ENCODE measurements at places on chromosomes 6 and 20.

GRCh38 chr6:106227612-106228507 lies 97.7 kb downstream of the ATG5 start:
- no peak for DNase-seq

GRCh38 chr6:15507221-15507620 lies 155.6 kb downstream of the DTNBP1 start:
- no peak for DNase-seq

GRCh38 chr6:144148886-144149285 lies 1.4 kb upstream of the STX11 start:
- DNase-seq: no peak

GRCh38 chr6:4610256-4610655 lies 165.9 kb upstream of the CDYL start:
- DNase-seq: no peak

DNA sequence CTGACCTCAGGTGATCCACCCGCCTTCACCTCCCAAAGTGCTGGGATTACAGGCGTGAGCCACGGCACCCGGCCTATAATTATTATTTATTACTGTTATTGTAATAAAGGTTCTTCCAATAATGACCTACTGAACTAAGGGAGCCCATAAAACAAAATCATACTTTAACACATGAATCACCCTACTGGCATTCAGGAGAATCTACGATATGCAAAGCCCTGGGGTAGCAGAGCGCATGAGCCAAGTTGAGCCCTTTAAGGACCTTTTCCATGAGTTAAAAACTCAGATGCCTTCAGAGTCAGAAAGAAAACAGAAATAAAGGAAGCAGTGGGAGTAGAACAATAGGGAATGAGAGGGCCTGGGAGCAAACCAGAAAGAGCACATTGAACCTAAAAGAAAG lies 41.5 kb downstream of the SNRPB start:
- no peak for DNase-seq

- DNase-seq: no peak
Measured at GRCh38 chr6:76866091-76866915, 597.0 kb downstream of the HTR1B start.

- no peak for DNase-seq
Measured at GRCh38 chr6:107437691-107438090, 21.7 kb downstream of the PDSS2 start.

GRCh38 chr20:45100563-45101245 lies at the start of gene KCNS1:
KCNS1 (minus strand) TSS chr20:45101127; CDS start chr20:45099236, 1,891 bp downstream.
- DNase-seq: no peak

DNA sequence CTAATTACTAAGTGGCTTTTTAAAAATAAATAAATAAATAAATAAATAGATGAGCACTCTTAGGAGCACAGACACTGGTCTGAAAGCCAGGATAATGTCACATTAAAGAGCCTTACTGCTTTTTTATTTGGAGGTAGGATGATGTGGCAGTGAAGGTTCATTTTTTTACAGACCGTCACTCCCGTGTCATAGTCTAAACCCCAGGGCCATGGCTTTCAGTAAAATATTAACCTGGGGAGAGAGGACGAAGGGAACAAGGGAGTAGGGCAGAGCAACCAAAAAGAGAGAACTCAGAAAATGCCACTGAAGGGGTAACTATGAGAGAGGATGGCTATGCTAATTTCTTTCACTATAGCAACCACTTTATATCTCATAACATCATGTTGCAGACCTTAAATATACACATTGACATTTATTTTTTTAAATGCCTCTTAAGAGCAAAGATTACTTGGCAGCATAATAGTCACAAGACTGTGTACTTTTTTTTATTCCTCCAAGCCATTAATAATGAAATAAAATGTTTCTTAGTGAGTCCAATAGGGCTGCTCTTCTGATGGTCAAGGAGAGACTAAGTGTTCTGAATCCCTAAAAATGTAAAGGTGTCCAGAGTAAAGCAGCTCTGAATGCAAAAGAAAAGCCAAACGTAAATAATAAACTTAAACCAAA lies 100.9 kb upstream of the SIM1 start:
- DNase-seq: no peak

GRCh38 chr6:23650676-23651075 lies 475.3 kb upstream of the NRSN1 start:
- no peak for DNase-seq

DNA sequence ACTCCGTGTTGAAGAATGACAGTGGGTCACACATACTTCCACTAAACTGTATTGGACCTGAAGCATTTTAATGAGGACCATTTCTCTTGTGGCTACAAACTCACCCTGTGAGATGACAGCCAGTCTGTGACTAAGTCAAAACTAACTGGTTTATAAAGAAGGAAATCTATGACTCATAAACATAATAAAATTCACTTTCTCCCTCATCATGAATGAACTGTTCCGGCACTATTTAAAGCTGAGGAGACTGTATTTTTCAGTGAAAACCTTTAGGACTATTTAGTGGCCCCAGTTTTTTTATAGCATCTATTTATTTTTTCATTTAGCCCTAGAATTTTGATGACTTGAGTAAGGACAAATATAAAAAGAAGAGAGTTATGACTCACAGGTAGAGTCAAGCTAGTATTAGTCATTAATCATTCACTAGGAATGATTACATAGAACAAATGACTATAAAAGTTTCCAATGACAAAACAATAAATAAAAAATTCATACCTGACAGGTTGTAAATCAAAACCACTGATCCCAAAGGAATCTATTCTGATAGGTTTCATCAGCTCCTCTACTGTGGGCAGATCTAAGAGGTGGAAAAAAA lies 34.2 kb downstream of the CEP162 start:
- DNase-seq: no peak

DNA sequence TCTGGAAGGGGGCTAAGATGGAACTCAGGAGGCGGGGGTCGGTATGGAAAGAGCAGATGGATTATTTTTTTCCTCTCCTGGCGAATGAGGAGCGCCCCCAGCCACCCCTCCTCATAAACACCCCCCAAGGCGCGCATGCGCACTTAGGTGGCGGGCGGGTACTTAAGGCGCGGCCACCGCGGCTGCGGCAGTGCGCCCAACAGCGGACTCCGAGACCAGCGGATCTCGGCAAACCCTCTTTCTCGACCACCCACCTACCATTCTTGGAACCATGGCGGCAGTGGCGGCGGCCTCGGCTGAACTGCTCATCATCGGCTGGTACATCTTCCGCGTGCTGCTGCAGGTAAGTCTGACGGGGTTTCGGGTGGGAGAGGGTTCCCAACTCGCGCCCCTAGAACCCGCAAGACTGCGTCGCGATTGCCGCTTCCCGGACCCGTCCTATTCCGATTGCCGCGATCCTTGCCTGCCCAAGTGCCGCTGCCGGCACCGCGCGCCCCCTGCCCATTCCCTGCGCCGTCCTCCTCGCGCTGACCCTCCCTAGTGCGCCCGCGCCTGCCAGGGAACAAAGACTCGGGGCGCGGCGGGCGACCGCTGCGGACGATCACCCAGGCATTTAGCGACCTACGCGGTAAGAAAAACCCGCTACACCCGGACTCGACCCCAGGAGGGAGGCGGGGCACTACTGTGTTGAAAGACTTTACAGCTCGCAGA lies at the start of gene NNAT:
NNAT (plus strand) TSS at position 190 of the 711 bp plus-strand sequence; CDS start at position 272, 82 bp downstream.
- peak; percentile 33 for DNase-seq

GRCh38 chr6:6694825-6695624 lies 106.5 kb downstream of the LY86 start:
- DNase-seq: no peak

DNA sequence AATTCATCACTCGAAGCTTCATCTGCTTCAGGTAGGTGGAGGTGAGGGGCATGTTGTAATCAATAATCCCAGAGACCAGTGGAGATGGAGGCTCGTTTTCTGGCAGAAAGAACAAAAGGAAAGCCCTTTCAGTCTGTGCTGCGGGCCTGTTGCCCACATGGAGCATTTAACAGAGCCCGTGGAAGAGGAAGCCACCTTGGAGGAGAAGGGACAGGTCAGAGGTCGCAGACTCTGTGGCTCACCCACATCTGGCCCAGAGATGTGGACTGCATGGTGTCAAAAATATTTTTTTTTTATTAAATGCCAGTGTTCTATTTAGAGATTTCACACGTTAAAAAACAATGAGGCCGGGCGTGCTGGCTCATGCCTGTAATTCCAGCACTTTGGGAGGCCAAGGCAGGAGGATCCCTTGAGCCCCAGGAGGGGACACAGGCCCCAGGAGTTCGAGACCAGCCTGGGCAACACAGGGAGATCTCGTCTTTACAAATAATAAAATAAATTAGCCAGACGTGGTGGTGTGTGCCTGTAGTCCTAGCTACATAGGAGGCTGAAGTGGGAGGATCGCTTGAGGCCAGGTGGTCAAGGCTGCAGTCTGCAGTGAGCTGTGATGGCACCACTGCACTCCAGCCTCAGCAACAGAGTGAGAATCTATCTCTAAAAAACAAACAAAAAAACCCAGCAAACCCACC lies 73.6 kb downstream of the NOL4L start:
- no peak for DNase-seq

GRCh38 chr20:52590100-52590499 lies 382.1 kb upstream of the TSHZ2 start:
- no peak for DNase-seq

DNA sequence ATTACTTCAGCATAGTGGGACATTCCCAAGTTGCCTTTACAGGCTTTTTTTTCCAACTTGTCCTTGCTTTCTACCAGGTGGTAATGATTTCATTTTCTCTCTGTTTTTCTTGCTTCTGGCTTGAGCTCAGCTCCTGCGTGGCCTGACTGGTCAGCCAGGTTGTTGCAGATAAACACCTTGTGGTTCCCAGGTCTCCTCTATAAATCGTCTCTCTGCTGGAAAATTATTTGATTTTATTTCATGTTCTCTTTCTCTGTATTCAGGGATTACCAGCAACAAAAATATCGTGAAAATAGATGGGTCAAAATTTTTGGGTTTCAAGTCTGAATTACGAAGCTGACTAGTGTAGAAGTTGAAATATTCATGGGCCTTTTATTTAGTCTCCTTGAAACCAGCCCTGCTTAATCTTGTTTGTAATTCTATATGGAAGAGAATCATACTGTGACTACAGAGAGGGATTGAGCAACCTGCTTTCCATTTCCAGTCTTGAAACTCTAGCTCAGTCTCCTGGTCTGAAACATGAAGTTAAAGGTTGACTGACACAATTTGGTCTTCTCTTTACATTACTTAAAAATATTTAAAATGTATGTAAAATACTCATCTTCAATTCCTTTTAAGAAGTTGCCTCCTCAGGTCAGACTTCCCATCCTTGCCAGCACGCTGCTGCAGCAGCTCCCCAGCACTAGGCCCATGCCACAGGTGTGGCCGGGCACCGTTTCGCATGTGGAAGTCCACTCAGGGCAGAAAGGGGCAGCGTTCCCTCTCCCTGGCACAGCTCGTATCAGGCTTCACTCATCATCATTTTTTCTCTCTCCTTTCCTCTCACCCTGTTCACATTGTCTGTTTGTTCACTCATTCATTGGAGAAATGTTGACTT lies 7.1 kb downstream of the DUSP22 start:
- no peak for DNase-seq

DNA sequence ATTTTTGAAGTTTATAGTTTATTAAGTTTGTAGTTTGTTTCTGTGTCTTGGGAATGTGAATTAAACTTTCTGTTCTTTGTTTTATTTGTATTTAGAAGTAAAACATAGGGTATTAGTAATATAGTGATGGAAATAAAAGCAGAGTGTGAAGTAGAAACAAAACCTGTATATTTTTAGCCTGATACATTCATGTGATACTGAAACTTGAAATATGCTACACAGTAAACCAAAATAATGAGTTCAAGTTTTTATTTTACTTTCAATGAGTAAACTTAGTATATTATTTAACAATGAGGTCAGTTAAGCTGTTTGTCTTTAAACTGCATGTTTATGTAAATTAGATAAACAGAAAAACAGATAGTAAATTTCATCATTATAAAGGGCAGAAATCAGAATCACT lies 1592.6 kb downstream of the GRIK2 start:
- no peak for DNase-seq

DNA sequence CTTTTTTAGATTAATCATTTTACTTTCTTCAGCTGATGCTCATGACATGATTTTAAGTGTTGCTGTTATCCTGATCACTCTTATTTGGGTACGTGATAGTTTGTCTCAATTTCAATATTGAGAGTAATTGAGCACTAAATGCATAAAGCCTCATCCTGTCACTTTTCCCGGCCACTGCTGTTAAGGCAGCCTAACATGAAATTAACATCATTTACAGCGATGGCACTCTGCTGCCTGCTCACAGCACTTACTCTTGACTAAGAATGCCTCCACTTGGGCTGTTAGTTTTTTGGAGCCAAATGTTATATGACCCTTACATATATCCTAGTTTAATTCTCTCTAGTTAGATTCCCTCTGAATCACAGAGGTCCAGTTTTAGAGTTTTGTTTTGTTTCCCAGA lies 107.3 kb downstream of the SLX4IP start:
- DNase-seq: no peak

GRCh38 chr6:43405354-43405753 lies 22.0 kb upstream of the ABCC10 start:
- DNase-seq: no peak

DNA sequence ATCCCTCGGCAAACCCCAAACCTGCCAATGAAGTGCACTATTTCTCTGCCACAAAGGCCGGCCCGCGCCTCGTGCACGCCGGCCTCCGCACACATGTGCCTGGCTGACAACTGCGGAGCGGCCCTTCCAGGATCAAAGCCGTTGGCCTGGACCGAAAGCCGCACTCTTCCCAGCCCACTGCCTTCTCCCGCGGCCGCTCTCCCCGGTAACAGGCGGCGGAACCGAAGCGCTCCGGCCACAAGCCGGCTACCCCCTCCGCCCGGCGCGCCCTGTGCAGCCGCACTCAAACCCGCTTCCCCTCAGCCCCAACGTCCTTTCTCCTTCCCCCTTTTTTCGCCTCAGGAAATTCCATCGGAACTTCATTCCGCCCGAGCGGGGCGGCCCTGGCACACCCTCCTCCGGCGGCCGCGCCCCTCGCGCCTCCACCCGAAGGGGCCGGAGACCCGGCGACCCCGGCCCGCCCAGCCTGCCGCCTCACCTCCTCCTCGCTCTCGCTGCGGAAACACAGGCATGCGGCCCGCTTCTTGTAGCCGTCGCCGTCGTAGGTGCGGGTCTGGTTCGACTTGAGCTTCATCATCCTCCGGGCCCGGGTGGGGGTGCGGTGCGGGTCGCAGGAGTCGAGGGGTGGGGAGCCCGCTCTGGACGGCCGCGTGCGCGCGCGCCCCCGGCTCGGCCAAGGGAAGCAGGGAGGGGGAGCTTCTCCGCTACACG lies 528 bp downstream of the NUDT3 start:
- peak; percentile 67 for DNase-seq

DNA sequence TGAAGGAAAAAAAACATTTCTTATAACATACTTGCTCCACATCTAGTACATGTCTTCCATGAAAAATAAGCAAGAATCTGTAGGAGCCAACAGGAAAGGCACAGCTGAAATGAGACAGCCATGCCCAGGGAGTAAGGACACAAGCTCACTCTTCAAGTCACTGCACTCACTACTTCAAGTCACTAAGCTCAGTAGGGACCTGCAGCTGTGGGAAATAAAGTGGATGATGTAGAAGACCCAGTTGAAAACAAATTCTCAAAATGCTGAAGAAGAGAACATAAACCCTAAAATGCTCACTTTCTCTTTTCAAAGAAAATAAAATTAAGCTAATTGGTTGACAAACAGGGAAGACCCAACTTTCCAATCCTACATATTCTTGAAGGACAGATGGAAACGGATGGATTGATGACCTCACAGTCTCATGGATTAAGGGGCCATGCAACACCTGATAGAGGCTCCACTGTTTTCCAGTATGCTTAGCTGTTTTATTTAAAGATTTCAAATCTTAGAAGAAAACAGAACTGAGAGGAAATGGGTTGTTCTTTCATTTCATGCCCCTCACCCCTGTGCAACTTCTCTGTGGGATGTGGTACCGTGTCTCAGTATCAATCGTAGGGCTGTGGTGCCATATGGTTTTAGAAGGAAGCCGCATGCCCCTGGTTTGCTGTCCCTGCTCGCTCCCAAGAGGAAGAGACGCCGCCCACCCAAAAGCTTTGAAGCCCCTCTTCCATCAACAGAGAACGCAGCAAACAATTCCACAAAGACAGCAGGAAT lies 133.3 kb downstream of the WDR27 start:
- no peak for DNase-seq

Measured in activated CD4-positive, alpha-beta T cell treated with anti-CD3 and anti-CD28 coated beads for 36 hours (primary cell).